Activated CD4-positive, alpha-beta T cell treated with anti-CD3 and anti-CD28 coated beads, Interleukin-2, amount 50 U/mL, for 4 hours (primary cell): ENCODE measurements at places on chromosomes 1 and 21.

DNA sequence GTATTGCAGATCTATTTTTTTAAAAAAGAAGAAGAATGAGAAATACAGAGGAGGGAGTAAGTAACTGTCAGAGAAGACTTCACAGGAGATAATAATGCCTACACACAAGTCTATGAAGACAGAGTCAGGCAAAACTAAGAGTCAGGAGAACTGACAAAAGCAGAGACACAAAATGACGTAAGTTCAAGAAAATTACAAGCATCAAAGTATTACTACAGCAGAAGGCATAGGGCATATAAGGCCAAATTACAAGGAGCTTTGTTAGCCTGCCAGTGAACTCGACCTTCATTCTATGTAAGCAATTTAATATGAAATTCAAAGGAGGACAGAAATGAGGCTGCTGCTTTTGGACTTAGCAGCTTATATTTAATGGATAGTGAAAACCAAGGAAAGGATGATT is 23.7 kb downstream of the FAF1 start:
- no peak for DNase-seq

DNA sequence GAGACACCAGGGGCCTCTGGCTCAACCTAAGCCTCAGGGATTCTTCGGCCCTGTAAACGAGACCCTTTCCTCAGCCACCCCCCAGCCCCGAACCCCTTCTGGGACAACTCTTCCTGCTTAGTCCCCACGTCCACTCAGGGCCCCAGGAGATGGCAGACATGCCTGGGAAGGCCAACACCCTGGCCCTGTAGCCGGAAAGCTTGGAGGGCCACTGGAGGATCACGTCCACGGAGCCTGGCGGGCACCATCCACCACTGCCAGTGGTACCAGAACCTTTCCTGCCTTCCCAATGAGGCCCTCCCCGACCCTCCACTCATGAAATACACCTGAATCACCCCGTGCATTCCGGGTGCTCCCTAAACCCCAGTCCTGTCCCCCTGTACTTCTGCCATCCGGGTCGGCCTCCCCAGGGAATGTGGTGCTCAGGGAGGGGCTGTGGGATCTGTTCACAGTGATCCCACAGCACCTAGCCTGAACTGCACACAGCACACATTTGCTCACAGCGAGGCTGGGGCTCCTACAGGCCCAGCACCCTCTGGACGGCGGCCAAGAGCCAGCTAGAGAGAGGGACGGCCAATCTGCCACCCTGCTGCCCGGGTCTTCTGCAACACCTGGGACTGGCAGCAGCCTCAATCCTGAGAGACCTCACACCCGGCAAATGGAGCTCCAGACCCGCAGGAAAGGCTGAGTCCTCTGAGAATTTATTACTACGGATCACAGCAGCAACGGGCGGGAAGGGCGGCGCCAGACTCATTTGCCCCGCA is 1.8 kb downstream of the AURKAIP1 start:
- no peak for DNase-seq

GRCh38 chr1:172845371-172845770 is 186.5 kb downstream of the FASLG start:
- peak; percentile 37 for DNase-seq

- no peak for DNase-seq
These were observed 18.0 kb upstream of the OLIG2 start for GRCh38 chr21:33007747-33008146.

GRCh38 chr1:80248886-80249285 is 1242.4 kb upstream of the ADGRL4 start:
- DNase-seq = no peak

- DNase-seq = no peak
These were observed 238.5 kb upstream of the RAB4A start for GRCh38 chr1:229032375-229032774.

DNA sequence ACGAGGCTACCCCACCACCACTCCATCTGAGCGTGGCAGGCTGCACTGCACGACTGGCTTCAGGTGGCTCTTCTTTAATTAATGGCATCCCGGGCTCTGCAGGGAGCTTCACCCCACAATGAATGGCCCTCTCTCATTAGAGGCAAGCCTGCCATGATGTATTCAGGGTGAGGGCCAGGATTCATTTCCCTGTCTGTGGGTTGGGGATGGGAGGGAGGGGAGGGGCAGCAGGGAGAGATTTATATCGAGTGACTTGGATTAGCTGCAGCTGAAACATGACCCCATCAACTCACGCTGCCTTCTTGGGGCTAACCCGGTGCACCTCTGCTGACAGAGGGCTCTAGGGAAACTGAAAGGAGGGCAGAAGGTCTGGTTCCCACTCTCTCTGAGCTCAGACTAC is 54.2 kb downstream of the ERI3 start:
- no peak for DNase-seq

- DNase-seq = no peak
These were observed 47.9 kb upstream of the EDN2 start for GRCh38 chr1:41532206-41532975.
